ENCODE measurements at places on chromosomes 1 and 21.
A peak's percentile ranks its signal among the peaks of the same experiment; 100 is the strongest.

- no peak for DNase-seq
Measured at GRCh38 chr1:178006043-178006442, 36.2 kb upstream of the SEC16B start.

DNA sequence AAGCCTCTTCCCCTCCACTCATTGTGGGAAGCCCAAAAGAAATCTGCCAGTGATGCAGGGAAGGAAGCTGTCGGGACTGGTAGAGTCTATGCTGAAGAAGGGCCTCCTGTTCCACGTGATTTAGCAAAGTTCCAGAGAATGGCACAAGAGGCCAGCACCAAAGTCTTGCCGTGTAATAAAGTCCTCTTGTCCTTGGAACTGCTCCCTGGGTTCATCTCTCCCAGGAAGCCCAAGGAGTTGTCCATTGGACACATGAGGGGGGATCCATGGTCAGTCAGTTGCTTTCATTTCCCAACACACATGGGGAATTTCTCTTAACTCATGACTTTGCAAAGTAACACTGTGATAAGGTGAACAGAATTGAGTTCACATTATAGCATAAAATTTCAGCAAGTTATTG, 116.1 kb upstream of the RAB4A start:
- no peak for DNase-seq

DNA sequence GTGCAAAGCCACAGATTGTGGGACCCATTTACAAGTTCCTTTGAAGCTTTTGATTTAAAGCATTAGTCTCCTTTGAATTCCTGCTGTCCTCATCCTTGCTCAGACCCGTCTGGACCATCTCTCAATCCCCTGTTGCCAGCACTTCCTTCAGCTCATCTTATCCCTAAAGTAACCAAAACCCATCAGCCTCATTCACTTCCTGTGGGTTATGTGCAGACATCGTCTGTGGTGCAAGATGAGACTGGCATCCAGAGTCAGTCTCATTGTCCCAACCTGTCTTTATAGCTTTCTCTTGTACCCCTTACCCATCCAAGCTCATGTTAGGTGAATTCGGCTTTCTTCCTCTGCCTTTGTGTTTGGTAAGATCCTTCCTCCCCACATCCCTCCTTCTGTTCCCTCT, 29.3 kb downstream of the ATP1A1 start:
- DNase-seq, result no peak

DNA sequence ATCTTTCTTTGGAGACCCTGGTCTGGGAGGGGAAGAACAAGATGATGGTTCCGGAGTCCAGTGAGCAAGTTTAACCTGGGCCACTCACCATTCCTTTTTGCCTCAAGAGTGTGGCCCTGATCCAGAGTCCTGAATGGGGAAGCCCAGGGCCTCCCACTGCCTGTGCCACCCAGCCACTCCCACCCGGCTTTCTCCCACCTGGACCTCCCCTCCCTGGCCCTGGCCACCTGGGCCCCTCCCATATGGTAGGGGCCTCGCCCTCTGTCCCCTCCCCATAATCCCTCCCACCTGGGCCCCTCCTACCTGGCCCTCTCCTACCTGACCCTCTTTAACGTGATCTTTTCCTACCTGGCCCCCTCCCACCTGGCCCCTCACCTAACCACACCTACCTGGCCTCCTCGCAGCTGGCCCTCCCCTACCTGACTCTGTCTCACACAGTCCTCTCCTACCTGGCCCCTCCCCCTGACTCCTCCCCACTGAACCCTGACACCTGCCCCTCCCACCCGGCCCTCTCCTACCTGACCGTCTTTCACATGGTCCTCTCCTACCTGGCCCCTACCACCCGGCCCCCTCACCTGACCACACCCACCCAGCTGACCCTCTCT, 220.7 kb upstream of the VAMP3 start:
- DNase-seq, result no peak

DNA sequence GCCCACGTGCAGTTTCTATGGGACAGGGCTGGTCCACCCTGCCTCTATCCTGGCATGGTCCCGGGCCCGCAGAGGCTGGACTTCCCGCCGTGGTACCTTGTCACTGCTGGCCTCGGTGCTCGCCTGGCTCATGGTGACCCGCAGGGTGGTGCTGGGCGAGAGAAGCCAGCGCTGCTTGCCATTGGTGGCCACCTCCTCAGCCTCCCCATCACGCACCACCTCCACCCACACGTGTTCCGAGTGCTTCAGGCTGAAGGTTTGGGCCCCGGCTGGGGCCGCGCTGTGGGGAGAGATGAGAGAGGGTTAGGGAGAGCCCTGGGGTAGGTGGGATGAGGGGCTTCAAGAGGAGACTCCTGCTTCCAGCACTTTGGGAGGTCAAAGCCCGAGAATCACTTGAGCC, 14.5 kb downstream of the PADI2 start:
- DNase-seq, result no peak

DNA sequence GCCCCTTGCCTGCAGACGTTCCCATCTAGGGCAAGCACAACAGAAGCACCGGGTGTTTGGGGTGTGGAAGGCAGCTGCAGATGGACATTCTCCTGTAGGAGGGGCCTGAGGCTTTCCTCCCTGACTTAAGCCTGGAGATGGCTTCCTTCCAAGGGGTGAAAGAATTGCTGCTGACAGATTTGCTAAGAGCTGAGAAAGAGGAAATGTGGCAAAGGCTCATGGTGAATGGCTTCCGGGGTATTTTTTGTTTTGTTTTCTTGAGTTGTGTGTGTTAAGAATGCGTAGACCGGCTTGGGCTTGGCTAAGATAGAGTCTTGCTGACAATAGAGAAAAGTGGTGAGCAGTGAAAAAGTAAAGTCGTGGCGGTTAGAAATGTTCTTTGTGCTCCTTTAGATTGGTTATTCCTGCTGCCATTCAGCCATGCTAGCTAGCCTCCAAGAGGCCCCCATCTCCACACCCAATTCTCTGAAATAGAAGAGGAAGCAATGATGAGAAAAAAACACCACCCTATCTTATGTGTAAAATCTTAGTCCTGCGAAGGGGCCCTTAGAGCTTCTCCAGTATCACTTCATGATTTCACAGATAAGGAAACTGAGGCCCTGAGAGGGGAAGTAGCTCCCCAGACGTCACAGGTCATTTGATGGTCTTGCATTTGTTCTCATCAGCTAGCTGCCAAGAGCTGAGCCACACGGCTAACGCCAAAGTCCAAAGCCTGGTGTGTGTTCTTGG, 36.9 kb downstream of the EIF2D start:
- no peak for DNase-seq

- DNase-seq, result no peak
Measured at GRCh38 chr1:202750761-202751160, 40.5 kb upstream of the SYT2 start.

GRCh38 chr1:163278602-163279001, 43.2 kb upstream of the NUF2 start:
- DNase-seq, result no peak

DNA sequence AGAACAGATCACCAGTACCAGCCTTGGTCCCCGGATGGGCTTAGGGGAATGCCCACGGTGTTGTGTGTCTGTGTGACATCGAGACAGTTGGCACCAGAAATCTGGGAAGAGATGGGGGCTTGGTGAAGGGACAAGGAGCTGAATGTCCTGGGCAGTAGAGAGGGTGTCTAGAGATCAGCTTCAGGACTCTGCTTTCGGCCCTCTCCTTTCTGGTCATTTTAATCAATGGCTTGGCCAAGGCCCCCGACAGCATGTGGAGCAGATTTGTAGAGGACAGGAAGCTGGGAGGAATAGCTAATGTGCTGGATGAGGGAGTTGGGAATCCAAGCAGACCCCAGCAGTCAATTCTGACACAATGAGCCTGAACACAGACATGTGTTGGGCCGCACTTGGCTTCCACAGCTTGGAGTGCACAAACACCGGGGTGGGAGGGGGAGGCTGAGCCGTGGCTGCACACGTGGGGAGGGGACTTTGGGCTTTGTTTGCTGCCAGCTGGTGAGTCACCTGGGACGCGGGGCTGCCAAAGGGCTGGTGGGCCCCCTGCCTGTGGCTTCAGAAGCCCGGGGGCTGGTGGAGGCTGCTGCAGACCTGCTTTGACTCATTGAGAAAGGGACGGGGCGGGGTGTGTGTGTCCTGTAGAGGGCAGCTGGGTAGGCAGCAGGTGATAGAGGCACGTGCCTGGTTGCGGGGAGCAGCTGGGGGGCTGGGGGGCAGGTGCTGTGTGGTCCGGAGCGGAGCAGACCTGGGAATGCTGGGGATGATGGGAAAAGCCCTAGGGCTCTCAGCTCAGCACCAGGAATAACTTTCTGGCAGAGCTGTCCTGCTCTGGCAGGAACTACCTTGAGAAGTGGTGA, 20.9 kb downstream of the SLC1A7 start:
- DNase-seq, result peak; percentile 23

GRCh38 chr21:45253180-45253579, 34.5 kb downstream of the POFUT2 start:
- DNase-seq, result no peak

- DNase-seq, result no peak
Measured at GRCh38 chr1:44571712-44572571, 102.3 kb downstream of the TMEM53 start.
